ENCODE measurements at places on chromosomes 1 and 21.

DNA sequence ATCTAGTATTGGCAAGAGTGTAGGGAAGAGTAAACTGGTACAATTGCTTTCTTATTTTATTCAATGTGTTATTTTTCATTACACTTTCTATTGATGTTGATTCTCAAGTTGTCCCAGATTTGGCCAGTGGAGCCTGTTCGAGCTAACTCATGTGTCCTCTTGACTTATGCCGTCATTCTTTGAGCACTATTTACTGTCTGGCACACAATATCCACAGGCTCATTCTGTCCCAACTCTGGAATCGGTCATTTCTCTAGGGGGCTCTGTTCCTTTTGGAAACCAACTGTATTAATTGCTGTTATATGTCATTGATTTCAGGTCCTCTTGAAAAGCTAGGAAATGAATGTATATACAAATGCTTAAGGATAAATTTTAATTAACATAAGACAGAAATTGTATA is 22.4 kb upstream of the SFPQ start:
- no peak overlapping the region for H3K4me3 ChIP-seq
- H3K27ac ChIP-seq, result no peak overlapping the region

GRCh38 chr1:43977376-43978263 is 1.4 kb upstream of the B4GALT2 start:
- no peak for DNase-seq
- peaks cover 10% of the 10 kb centered on the region for H3K36me3 ChIP-seq
- peak overlapping the region; percentile 81 for H3K27ac ChIP-seq
- H3K27me3 ChIP-seq, result no peaks in the 10 kb centered on the region

DNA sequence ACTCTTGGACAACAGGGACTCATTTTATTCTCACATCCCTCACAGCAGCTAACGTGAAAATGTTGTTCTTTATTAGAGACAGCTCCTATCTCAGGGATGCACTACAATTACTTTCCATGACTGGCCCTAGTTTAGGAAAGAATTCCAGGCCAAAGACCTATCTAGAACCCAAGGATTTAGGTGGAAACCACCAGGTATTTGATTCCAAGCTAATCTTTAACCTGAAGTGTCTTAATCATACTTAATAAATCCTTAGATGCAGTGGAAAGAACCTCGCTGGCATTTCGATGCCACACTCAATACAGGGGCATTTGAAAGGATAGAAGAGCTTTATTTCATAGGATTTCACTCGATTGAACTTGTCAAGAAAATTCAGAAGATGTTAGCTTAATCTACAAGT is 218.3 kb downstream of the KIF26B start:
- DNase-seq, result no peak
- H3K4me1 ChIP-seq, result no peaks in the 10 kb centered on the region

DNA sequence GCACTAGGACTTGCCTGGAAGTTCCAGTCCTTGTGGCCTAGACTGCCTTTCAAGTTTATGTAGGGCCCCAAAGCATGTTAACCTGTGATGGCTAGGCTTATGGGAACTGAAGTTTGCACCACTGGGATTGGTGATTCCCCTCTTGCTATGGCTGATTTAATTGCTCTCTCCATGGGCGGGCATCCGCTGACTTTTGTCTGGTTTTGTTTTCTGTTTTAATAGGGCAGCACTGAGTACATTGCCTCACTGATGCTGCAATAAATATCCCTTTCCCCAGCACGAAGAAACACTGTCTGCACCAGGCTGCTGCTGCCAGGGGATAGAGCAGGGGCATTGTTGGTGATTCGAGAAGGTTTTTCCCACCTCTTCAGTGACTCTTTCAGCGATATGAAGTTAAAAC is 73.3 kb upstream of the PDE4B start:
- no peak overlapping the region for H3K27ac ChIP-seq
- no peaks in the 10 kb centered on the region for H3K36me3 ChIP-seq

GRCh38 chr1:234094172-234094571 is 189.7 kb downstream of the SLC35F3 start:
- H3K4me1 ChIP-seq, result no peaks in the 10 kb centered on the region
- H3K4me3 ChIP-seq, result no peak overlapping the region
- DNase-seq, result no peak
- H3K36me3 ChIP-seq, result no peaks in the 10 kb centered on the region
- no peak overlapping the region for H3K27ac ChIP-seq

DNA sequence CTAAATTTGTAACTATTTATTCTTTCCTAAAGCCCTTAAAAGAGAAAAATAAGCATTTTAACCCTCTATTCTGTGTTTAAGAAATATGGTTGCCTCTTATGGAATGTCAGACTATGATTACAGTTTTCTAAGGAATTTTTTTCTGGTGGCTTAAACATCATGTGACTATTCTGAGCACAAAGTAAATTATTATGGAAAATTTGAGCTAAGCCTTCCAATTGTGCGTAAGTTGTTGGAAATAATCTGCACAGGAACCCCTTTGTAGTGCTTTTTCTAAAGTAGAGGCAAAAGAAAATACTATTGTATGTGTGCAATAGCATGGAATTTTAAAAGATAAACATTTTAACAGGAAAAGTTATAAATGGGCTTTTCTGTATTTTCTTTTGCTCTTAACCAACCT is 254.8 kb downstream of the PBX1 start:
- H3K4me1 ChIP-seq, result no peaks in the 10 kb centered on the region
- no peaks in the 10 kb centered on the region for H3K36me3 ChIP-seq
- no peak overlapping the region for H3K27ac ChIP-seq

GRCh38 chr1:40450495-40451237 is 390 bp downstream of the ZFP69B start:
- no peak for DNase-seq
- H3K27ac ChIP-seq, result no peak overlapping the region
- no peaks in the 10 kb centered on the region for H3K4me1 ChIP-seq
- H3K4me3 ChIP-seq, result no peak overlapping the region
- H3K27me3 ChIP-seq, result no peaks in the 10 kb centered on the region

- peak overlapping the region; percentile 71 for H3K4me3 ChIP-seq
- DNase-seq, result no peak
- peaks cover 18% of the 10 kb centered on the region for H3K36me3 ChIP-seq
- H3K27ac ChIP-seq, result no peak overlapping the region
Measured at GRCh38 chr1:150696162-150696561, 792 bp downstream of the GOLPH3L start.
